ENCODE measurements at places on chromosomes 2 and 18.

- DNase-seq, result no peak
Observed at GRCh38 chr2:39743269-39743776, 35.7 kb downstream of the THUMPD2 start.

DNA sequence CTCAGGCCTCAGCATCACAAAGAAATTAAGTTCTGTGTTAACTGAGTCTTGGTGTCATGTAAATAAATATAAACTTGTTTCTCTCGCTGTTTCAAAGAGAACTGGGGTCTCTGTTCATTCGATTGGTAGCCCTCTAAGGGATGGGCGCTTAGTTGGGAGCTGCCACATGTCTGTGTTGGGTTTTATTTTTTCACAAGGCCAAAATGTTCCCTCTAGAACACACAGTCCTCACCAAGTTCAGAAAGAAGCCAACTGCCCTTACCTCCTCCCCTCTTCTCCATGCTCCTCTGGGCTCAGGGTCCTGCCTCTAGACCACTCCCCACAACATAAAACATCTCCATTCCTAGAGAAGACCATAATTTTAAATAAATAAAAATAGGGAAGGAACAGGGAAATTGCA, 490.9 kb downstream of the TNS1 start:
- no peak for DNase-seq

GRCh38 chr2:215751200-215751910, 262.0 kb downstream of the MREG start:
- DNase-seq, result no peak

GRCh38 chr2:190862571-190862991, 18.0 kb upstream of the GLS start:
- no peak for DNase-seq

DNA sequence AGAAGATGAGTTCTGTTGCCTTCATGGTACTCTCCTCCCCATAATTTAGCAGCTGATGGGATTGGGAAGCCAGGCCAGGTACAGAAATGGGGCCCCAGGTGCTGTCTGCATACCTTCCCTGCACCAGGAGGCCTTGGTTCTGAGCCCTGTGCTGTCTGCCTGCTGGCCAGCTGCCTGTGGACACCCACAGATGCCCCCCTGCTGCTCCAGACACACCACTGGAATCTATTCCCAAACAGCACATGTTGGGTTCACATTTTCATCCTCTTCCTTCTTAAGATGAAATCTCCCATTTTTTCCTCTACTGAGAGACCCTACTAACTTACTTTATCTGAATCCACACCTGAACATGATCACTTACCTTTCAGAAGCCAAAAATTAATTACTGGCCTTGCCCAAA, 152.0 kb upstream of the CCDC68 start:
- DNase-seq, result no peak

DNA sequence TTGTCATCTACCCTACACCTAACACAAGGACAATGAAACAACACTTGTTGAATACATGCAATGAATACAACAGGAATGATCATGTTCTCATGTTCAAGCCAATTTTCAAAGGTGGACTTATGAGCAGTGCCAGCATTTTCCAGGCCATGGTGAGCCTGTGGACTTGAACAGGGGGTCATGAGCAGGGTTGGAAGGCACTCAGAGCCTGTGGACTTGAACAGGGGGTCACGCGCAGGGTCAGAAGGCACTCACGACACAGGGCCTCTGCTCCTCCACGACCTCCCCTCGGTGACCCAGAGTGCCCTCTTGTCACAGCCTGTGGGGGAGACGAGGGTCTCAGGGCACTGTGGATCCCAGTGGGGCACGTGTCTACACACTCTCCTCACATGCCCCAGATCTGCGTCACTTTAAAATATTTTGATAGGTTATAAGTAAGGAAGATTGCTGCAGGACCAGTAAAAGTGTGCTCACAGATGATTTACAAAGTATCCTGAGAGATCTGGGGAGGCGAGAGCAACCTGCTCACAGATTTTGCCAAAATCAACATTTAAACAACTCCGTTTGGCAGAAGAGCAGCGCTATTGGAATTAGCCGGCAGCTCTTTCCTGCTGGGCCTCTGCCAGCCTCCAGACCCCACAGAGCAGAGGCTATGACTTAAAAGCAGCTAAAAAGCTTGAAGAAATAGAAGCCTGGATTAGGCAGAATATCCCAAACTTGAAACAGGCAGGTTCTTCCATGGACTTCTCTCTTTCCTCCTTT, 121.9 kb downstream of the TMEM18 start:
- no peak for DNase-seq

GRCh38 chr2:109473616-109474318, 140.0 kb downstream of the SEPTIN10 start:
- no peak for DNase-seq

DNA sequence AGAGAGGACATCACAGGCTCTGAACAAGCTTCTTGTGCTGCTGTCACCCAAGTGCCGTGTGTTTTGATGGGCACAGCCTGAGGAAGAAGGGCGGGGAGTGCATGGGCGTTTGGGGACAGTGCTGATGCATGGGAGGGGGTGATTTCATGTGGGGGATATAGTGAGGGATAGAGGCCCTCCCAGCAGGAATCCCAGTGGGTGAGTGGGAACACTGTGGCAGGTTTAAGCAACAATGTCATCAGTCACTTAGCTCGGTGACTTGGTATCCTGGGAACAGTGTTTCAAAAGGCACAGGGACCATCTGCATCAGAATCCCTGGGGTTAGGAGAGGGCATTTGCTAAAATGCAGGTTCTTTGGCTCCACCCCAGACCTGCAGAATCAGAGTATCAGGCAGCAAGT, 609 bp downstream of the SIGLEC15 start:
- DNase-seq, result no peak

DNA sequence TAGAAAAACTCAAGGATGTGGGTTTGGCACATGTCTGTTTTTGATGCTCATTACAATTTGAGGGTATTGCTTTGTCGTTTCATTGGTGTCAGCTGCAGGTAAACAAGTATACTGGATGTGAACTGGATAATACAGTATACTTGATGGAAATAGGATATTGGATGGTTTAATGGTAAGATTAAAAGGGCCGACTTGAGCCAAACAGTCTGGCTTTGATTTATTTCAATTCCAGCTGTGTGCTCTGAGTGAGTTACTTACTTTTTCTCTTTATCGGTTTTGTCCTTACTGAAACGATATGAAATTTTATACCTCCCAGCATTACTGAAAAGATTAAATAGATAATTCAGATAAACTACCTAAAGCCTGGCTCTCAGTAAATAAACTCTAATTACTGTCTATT, 227.6 kb downstream of the ASXL3 start:
- DNase-seq, result no peak

DNA sequence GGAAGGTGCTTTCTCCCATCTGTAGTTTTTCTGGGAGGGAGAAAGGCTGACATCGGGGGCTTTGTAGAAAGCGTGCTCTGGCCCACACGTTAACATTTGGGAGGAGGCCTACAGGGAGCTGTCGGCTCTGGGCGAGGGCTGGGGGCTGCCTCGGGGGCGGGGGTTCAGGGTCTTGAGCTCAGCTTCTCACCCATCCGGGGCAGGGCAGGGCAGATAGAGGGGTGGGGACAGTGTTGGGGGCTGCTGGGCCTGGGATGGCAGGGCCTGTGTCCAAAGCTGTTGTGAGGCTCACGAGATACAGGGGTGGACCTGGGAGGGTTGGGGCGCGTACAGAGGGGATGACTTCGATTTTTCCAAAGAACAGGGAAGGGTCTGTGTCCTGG, 27.0 kb downstream of the NFATC1 start:
- no peak for DNase-seq

- DNase-seq, result no peak
Observed at GRCh38 chr2:127656569-127657231, 10.7 kb downstream of the GPR17 start.

DNA sequence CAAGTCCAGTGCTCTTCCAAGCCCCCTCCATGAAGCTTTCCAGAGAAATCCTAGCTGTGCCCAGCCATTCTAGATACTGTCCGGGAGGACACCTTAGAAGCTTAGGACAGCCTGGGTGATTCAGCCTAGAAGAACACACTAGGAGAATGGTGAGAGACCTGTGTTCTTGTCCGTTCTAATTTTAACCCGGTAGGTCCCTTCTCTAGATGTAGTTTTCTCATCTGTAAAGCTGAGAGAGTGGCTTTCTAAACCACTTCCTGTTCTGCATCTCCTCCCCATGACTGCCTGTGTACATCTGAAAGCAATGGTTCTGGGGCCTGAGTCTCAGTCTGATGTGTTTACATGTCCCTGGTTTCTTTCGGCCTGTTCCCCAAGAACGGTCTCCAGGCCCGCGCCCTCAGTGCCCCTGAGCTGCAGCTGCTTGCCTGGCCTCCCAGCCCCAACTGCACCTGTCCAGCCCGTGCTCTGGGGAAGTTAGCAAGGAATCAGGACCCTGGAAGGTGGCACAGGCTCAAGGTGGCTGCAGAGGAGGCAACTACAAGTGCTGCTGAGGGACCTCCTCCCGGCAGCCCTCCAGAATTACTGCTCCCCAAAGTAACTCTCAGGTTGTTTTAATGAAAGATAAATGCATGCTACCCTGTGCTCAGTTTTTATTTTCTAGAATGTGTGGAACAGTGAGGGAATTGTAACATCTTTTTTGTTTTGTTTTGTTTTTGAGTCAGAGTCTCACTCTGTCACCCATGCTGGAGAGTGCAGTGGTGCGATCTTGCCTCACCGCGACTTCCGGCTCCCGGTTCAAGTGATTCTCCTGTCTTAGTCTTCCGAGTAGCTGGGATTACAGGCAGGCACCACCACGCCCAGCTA, 105.9 kb downstream of the LBH start:
- DNase-seq, result peak; percentile 46

DNA sequence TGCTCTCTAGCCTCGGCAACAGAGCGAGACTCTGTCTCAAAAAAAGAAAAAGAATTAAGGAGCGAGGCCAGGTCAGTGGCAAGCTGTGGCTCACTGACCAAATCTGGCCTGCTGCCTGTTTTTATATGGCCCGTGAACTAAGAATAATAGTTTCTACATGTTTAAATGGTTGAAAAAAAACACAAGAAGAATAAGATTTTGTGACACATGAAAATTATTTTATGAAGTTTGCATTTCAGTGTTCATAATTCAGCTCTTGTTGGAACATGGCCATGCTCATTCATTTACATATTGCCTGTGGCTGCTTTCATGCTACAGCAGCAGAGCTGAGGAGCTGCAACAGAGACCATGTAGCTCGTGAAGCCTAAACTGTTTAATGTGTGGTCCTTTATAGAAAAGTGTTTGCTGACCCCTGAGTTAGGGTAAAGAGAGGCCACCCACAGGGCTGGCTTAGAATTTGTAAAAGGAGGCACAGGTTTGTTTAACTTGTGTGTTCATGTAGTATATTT, 59.5 kb downstream of the MFSD6 start:
- DNase-seq, result no peak

GRCh38 chr2:10256515-10257031, 46.1 kb upstream of the HPCAL1 start:
- no peak for DNase-seq

- no peak for DNase-seq
Observed at GRCh38 chr18:60686142-60686541, 313.6 kb upstream of the MC4R start.

GRCh38 chr18:8991155-8991554, 111.3 kb upstream of the NDUFV2 start:
- DNase-seq, result no peak

DNA sequence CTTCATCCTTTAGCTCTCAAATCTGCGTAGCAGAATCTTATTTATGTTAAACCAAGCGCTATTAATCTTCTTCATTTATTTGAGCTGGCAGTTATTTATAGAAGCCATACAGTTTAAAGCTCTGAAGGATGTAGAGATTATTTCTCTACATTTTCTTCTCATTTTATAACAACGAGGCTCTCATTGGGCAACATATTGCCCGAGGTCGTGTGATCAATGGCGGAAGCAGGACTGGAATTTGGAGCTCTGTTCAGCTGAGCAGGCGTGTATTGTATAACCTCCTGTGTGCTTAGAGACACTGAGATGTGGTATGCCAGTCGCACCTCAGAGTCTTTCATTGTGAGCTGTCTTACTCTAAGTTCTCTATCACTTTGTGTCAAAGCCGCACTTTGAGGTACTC, 17.5 kb upstream of the DRC1 start:
- no peak for DNase-seq

DNA sequence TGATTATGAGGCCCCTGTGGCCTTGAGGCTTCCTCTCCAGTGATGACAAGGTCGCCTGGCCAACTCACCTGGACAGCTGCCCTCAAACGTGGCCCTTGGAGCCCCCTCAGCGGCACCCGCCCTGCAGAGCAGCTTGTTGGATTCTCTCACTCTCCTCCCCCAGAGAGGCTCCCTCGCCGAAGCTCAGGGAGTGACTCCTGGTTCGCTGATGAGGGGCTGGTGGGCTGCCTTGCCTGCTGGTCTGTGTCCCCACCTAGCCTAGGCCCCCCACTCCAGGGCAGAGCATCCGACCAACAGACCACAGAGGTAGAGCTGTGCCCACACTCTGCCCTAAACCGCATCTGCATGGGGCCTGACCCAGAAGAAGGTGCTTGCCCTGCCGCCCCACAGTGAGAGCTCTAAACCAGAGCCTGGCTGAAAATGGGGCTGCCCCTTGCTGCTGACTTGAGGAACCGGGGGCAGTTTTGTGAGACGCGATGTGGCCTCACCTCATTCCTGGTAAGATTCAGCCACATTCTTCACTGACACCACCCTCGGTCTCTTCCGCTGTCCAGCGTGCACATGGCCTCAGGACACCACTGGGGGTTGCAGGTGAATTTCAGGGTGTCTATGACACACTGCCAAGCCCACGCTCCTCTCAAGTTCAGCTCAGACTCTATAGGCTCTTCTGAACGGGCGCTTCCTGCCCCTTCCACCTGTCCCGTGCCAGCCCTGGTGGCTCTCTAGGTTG, 131.6 kb downstream of the CABLES1 start:
- DNase-seq, result no peak

DNA sequence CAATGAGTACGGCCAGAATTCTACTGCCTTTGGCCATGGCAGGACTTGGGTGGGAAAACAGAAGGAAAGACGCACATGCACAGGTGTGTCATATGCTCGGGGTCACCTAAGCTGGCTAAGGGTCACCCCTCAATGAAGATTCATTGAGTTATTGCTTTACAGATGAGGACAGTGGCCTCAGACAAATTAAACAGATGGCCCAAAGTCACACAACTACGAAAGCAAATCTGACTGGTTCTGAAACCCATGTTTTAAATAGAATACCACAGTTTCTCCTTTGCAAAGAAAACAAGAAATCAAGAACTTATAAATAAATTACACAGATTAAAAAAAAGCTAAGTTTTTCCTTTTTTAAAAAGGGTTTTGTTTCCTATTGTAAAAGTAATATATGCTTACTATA, 70.5 kb downstream of the ID2 start:
- no peak for DNase-seq

GRCh38 chr2:200929334-200930249, 33.9 kb downstream of the ORC2 start:
- no peak for DNase-seq

DNA sequence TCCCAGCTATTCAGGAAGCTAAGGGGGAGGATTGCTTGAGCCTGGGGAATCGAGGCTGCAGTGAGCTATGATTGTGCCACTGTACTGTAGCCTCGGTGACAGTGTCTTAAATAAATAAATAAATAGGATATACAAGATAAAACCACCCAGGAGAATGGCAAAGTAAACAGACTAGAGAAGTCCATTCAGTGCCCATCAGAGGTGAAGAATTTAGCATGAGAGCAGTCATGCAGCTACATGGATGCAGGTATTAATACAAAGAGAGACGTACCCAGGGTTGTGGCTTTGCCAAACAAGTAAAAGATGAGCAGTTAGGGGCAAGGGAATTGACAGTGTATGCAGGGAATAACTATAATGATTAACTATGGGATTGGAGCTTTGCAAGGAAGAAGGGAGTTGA, 8.1 kb downstream of the STPG4 start:
- DNase-seq, result no peak

- no peak for DNase-seq
Observed at GRCh38 chr2:62016957-62017356, 111.5 kb downstream of the COMMD1 start.
